Mesothelial cell of epicardium (in vitro differentiated cells): ENCODE measurements at places on chromosomes 12 and 14.

DNA sequence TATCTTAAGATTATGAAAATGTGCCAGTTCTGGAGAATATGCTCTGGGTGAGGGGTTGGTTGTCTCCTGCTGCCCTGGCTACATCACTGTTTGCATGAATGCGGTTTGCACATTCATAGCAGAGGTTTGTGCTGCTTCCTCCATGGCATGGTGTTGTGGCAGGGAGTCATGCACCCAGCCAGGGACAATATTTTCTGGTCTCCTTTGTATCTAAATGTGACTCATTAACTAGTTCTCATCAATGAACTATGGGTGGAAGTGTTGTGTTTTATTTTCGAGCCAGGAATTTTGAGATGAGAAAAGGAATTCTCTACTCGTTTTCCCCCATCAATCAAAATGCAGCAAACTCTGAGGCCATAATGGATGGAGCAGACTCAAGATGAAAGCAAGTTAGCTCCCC lies 527.3 kb downstream of the SNAPC1 start:
- H3K4me1 ChIP-seq, result no peaks in the 10 kb centered on the region
- H3K4me3 ChIP-seq, result no peak overlapping the region
- no peak overlapping the region for H3K27ac ChIP-seq
- no peaks in the 10 kb centered on the region for H3K27me3 ChIP-seq
- DNase-seq, result no peak

GRCh38 chr12:100138048-100138802 lies 4.4 kb downstream of the BLTP3B start:
- H3K4me3 ChIP-seq, result no peak overlapping the region
- H3K4me1 ChIP-seq, result peaks cover 29% of the 10 kb centered on the region
- H3K27me3 ChIP-seq, result no peaks in the 10 kb centered on the region

GRCh38 chr14:62093736-62094135 lies 331.5 kb downstream of the SNAPC1 start:
- no peak overlapping the region for H3K27ac ChIP-seq
- H3K27me3 ChIP-seq, result no peaks in the 10 kb centered on the region
- no peaks in the 10 kb centered on the region for H3K36me3 ChIP-seq
- H3K4me1 ChIP-seq, result no peaks in the 10 kb centered on the region

GRCh38 chr14:100796946-100797345 lies 29.0 kb upstream of the MEG3 start:
- H3K36me3 ChIP-seq, result no peaks in the 10 kb centered on the region
- no peaks in the 10 kb centered on the region for H3K27me3 ChIP-seq
- DNase-seq, result no peak
- H3K27ac ChIP-seq, result no peak overlapping the region
- no peak overlapping the region for H3K4me3 ChIP-seq
- H3K4me1 ChIP-seq, result peaks cover 4% of the 10 kb centered on the region
